ENCODE measurements at places on chromosomes 12 and 14.

GRCh38 chr12:30000401-30000800 lies 216.7 kb upstream of the TMTC1 start:
- no peak for DNase-seq

GRCh38 chr12:28032811-28033537 lies 60.4 kb upstream of the PTHLH start:
- DNase-seq, result no peak

DNA sequence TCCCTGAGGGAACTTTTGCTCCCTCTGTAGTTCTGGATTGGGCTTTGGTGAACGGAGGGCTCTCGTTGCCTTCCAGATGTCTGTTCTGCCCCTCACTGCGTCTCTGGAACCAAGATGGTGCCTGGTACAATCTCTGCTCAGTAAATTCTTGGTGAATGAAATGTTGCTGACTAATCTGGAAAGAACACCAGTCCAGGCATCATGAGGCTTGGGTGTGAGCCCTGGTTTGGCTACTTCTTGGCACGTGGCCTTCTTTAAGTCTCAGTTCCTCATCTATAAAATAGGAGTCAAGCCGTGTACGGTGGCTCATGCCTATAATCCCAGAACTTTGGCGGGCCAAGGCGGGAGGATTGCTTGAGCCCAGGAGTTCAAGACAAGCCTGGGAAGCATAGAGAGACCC lies 4.3 kb downstream of the HHIPL1 start:
- DNase-seq, result no peak

DNA sequence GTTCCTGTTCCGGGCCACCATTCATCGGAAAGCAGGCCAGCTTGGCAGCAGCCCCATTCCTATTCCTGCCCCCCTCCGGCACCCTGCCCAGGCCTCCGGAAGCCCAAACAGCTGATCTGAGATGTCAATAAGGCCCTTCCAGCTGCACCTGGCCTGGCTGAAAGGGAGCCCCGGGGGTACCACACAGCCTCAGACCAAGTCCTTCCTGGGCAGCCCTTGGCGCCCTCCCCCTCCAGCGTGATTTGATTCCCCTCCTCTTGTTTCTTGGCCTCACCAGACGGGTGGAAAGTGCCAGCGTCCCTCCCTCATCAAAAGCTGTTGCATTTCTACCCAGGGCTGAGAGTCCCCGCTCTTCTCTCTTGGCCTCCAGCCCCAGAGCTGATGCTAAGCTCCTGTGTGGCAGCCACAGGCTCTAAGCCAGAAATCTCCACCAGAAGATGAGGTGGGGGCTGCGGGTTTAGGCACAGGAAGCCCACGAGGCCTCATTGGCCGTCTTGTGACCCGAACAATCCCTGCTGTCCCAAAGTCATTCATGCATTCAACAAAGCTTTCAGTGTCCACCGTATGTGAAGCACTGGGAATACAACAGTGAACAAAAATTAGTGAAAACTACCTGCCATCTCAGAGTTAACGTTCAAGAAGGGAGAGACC lies 215.4 kb downstream of the SLC41A2 start:
- no peak for DNase-seq

- DNase-seq, result no peak
Observed at GRCh38 chr12:3752741-3753486, at the start of gene CRACR2A. TSS of gene CRACR2A (minus strand) at chr12:3753109. CDS start at chr12:3696999, 56,110 bp downstream.

DNA sequence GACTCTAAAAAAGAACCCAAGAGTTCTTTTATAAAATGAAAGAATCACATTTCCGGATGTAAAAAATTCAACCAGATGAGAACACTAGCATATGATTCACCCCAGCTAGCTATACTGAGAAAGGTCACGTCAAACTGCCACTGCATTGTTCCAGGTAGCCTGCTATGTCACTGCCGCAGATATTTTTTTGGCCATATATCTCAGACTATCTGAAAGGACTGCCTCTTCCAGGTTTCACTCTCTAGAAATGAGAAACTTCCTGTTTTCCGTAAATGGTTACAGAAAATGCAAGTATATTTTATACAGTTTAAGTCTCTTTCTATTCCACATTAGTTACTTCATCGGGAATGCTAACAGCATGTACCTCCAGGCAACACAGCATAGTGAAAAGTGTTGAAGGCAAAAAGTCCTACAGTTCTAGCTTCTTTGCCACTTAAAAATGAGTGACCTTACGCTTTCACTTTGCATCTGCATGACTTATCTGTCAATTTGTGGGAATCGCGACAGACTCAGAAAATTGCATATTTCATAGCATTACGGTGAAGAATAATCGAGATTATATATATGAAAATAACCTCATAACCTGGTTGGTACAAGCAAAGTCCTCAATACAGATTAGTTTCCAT lies 105.2 kb downstream of the MED13L start:
- no peak for DNase-seq

DNA sequence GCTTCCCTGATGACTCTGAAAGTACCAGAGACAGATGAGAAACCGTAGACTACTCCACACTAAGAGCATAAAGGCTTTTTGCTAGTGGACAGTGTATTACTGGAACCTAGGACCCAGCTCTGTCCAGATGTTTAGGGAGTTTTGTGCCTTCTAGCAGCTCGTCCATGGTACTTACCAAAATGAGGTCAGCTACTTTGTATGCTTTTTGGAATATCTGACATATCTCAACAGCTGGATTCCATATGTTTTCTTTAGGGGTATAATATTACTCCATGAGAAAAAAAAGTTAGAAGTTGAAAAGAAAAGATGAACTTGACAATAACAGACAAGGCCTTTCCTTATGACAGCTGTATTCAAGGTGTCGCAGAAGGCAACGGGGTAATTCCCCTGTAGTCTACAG lies 32.1 kb upstream of the FRMD6 start:
- no peak for DNase-seq

DNA sequence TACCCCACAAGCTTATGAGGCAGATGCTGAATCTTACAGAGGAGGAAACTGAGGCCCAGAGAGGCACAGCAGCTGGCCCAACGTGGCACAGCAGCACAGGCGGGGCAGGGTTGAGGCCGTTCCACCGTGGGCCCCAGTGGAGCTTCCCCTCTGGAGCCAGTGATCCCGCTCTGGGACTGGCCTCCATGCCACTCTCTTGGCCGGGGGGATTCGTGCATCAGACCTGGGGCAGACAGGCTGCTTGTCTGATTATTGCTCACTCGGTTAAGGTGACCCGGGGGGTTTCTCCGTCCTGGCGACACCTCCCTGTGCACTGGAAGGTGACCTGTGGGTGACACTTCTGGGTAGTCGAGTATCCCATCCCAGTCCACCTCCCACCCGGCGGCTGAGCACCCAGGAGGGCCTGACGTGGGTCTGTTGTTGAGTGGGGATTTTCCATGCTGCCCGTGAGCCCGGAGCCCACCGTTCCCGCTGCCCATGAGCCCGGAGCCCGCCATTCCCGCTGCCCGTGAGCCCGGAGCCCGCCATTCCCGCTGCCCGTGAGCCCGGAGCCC lies 27.8 kb downstream of the NOC4L start:
- no peak for DNase-seq

- DNase-seq, result no peak
Observed at GRCh38 chr12:41739066-41739465, 405.6 kb downstream of the GXYLT1 start.

GRCh38 chr14:103360548-103360947 lies 24.7 kb upstream of the MARK3 start:
- no peak for DNase-seq
